ENCODE measurements at places on chromosomes 6 and 20.
A peak's percentile ranks its signal among the peaks of the same experiment; 100 is the strongest.

- no peak for DNase-seq
Measured at GRCh38 chr6:33759887-33760629, 13.4 kb upstream of the IP6K3 start.

DNA sequence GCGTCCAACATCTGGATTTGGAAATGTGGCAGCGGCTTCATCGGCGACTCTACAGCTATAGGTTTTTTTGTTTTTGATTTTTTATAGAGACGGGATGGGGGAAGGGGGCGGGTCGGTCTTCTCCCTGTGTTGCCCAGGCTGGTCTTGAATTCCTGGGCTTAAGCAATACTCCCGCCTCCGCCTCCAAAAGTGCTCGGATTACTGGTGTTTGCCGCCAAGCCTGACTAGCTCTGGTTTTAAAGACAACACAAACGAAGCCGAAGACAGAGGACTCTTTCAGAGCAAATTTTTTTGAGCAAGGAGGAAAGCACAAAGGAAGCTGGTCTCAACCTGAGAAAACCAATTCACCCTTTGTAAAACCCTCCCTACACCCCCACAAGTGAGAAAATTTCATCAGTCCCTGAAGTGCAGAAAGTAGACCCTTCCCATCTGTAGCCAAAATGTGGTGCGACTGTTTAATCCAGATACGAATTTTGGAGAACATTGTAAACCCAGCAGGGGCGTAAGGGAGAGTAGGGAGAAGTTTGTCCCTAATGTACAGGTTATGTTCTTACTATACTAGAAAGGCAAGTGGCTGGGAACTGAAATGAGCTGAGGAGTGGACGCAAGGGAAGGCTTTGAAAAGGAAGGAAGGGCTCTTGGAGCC lies 185.9 kb downstream of the TRIM27 start:
- no peak for DNase-seq

DNA sequence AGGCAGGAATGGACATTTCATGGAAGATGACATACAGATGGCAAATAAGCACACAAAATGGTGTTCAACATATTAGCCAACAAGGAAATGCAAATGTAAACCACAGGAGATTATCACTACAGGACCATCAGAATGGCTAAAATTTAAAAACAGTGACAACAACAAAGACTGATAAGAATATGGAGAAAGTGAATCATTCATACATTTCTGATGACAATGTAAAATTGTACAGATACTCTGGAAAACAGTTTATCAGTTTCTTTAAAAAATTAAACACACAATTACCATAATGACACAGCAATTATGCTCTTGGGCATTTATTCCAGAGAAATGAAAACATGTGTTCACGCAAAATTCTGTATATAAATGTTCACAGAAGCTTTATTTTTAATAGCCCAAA lies 105.8 kb upstream of the RUNX2 start:
- DNase-seq: no peak

- DNase-seq: no peak
Measured at GRCh38 chr20:571754-572441, 28.3 kb upstream of the CSNK2A1 start.

DNA sequence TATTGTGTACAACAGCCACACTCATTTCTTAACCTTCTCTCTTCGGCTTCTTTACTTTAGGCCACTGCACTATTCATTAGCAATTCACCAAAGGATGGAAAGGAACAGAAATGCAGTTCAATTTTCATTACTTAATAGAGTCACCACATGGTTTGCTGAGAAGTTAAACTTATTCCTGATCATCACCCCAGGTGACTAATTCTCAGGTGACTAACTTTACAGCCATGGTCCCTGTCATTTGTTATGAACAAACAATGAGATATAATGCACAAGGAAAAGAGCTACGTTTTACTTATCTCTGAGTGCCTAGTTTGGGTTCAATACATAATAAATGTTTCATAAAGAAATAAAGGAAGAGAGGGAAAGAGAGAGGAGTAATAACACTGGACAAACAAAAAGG lies 45.8 kb upstream of the DST start:
- DNase-seq: no peak

- DNase-seq: no peak
Measured at GRCh38 chr6:53327017-53327395, 21.7 kb downstream of the ELOVL5 start.

DNA sequence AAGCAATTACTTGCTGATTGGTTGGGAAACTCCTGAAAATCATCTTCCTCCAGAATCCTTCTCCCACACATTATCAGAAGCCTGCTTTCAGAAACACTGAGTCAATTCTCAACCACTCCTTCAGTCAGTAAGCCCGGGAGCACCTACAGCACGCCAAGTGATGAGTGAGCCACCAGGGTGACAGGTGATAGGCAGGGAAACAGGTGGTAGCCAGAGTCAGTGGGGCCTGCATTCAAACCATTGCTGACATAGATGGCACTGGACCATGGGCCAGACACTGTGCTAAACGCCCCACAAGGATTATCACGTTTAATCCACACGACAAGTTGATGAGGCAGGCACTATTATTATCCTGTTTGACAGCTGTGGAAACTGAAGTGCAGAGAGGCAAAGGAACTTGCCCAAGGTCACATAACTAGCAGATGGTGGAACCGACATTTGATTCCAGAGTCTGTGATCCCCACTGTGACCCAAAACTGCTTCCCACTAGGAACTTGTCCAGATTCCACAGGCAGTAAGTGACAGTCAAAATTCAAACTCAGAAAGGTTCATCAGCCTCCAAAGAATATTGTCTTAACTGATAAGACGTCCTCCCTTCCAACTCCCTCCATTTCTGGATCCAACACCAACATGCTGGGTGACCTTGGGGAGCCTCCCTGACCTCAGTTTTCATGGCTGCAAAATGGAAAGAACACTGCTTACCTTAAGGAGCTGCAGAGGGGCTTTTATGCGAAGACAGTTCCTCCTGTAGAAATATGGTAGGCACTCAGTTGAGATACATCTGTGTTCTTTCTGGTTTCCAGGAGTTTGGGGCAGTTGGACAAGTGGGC lies 23.9 kb upstream of the TOP1 start:
- no peak for DNase-seq

- DNase-seq: no peak
Measured at GRCh38 chr6:5813625-5814027, 193.1 kb downstream of the NRN1 start.

DNA sequence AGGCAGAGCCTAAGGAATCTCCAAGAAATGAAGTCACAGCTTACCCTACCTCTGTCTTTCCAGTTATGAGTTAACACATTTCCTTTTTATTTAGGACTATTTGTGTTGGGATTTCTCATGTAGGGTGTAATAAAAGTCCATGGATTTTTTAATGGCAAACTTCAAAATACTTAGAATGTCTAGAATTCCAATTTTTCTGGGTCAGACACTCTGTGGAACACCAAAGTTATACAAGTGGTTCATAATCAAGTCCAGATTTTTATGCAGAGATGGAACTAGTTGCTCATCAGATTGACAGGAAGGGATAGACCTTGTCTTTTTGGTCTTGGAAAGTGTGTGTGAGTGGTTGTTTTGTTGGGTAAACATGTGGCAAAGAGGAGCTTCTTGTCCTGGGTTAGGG lies 303.5 kb upstream of the RNF24 start:
- DNase-seq: no peak

GRCh38 chr20:49132995-49133478 lies 55.1 kb downstream of the STAU1 start:
- DNase-seq: peak; percentile 25

- no peak for DNase-seq
Measured at GRCh38 chr6:114987281-114987680, 644.5 kb upstream of the HS3ST5 start.

GRCh38 chr6:24933868-24934401 lies 1.8 kb downstream of the RIPOR2 start:
- peak; percentile 61 for DNase-seq

DNA sequence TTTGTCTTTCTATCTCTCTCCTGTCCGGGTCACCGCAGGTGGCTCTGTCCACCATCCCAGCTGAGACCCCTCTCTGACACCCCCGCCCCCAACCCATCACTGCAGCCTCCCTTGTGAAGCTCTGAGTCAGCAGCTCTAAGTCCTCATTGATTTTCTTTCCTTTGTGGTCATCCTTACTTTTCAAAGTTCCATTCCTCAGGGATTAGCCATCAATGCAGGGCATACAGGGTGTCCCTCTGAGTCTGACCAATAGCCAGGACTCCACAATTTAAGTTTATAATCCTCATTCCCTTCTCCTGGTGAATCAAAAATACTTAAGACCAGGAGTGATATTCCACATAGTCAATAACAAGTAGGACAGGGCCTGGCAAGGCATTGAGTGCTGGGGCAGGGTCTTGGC lies 333.3 kb upstream of the CNR1 start:
- no peak for DNase-seq

DNA sequence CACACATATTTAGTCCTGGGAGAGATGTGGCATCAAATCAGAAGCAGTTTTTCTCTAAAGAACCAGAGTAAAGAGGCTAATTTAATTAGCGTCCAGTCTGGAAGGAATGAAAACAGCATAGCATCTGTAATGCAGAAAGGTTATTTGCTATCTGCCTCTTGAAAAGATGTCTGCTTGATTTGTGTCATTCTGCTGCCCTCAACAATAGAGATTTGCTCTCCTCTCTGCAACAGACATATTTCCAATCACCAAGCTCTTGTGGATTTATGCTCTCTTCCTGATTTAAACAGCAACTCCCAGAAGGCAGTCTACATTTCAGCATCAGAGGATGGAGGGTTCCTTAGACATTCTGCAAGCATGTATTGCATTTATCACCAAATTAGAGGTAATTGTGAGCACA lies 53.5 kb upstream of the AKAP12 start:
- no peak for DNase-seq

DNA sequence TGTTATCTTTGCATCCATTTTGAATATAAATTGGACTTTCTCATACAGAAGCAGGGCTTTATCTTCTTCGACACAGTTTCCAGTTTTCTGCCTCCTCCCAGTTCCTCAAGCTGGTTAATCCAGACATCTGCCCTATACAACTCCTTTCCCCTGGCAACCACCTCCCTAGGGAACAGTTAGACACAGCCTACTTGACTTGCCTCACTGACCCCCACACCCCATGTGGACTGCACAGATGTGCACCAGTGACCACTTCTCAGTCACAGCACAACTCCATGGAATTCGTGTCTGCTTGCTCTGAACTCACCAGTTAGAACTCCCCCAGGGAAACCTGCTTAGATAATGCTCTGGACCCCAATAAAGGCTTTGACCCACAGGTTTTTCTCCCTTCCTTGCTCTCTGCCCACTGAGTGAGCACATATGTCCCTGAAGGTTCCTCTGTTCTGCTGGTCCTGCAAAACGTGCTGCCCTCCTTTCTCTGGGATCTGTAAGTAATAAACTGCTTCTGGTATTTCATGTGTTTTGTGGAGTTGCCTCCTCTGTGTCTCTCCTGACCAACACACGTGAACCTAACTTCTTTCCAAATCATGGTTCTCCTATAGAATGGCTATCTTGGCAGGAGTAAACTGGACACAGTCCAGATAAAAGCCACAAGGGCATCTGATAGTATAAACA lies 351.2 kb downstream of the CD83 start:
- no peak for DNase-seq

DNA sequence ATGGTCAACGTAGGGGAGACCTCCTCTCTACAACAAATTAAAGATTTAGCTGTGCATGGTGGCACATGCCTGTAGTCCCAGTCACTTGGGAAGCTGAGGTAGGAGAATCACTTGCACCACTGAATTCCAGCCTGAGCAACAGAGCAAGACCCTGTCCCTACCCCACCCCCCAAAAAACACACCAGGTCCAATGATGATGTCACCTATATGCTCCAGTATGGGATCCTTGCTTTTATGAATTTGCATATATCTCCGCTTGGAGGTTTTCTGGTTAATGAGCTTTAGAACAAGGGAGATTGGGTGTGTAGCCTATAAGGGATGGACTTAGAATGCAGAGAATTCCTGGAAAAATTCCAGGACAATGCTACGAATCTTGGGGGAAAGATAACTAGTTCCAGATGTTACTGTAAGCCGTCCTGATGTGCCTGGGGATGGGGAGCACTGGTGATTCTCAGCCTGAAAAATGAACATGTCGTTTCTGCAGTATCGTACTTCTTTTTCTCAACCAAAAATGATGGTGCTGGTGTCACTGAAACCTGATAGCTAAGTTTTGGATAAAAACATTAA lies 61.1 kb downstream of the ZBTB2 start:
- DNase-seq: no peak

- no peak for DNase-seq
Measured at GRCh38 chr20:48845721-48846306, 18.0 kb upstream of the PREX1 start.

- peak; percentile 70 for DNase-seq
Measured at GRCh38 chr20:54649511-54649962, 174.1 kb downstream of the DOK5 start.

GRCh38 chr6:144216668-144217218 lies 66.4 kb downstream of the STX11 start:
- DNase-seq: no peak

DNA sequence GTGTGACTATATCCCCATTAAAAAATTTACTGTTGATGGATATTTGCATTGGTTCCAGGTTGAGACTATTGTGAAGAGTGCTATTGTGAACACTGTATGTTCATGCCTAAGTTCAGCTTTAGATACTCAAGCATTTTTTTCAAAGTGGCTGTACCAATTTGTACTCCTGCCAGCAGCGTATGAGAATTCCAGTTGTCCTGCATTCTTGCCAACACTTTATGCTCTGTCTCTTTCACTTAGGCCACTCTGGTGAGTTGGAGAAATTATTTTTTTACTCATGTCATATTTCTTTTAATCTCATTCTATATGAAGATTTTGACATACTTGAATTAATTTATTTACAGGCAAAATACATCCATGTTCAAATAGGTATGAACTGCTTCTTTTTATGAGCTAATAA lies 76.2 kb downstream of the JAG1 start:
- no peak for DNase-seq

GRCh38 chr20:47502271-47503239 lies 868 bp downstream of the NCOA3 start:
- no peak for DNase-seq
